A172 (cell line): ENCODE measurements at places on chromosomes 16 and 17. TPM values are rescaled to one million over a fixed set of nuclear protein-coding genes. Genes with fewer than 3 reads are reported as not detected.

The APOBR gene
- total RNA-seq = not detected in 2 replicates

The TBC1D3C gene
- not detected in 2 replicates for total RNA-seq

The LDHD gene
- total RNA-seq = 0.65 and 2.1 TPM in 2 replicates

GRCh38 chr17:65142247-65142646, 5.1 kb downstream of the RGS9 start:
- no peak for DNase-seq

- DNase-seq = peak; percentile 76
These were observed 14.5 kb upstream of the TMC7 start for GRCh38 chr16:18969050-18969854.

DNA sequence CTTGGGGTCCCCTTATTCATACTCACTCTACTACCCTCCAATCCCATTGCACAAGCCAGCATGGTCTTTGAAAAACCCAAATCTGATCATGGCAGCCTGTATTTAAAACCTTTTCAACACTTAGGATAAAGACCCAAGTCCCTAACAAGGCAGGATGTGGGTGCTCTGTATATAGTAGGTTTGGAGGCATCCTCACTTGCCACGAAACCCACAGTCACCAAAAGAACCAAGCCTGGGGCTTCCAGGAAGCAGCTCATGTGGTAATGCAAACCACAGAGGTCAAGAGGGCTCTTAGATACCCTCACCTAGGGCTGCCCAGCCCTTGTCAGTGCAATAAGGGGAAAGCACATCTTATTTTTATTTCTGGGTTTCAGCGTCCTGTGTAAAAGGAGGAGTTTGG, 218.6 kb upstream of the ASIC2 start:
- no peak for DNase-seq
